Activated CD4-positive, alpha-beta memory T cell treated with anti-CD3 and anti-CD28 coated beads for 36 hours (primary cell): ENCODE measurements at places on chromosomes 4 and X.
A peak's percentile ranks its signal among the peaks of the same experiment; 100 is the strongest.

DNA sequence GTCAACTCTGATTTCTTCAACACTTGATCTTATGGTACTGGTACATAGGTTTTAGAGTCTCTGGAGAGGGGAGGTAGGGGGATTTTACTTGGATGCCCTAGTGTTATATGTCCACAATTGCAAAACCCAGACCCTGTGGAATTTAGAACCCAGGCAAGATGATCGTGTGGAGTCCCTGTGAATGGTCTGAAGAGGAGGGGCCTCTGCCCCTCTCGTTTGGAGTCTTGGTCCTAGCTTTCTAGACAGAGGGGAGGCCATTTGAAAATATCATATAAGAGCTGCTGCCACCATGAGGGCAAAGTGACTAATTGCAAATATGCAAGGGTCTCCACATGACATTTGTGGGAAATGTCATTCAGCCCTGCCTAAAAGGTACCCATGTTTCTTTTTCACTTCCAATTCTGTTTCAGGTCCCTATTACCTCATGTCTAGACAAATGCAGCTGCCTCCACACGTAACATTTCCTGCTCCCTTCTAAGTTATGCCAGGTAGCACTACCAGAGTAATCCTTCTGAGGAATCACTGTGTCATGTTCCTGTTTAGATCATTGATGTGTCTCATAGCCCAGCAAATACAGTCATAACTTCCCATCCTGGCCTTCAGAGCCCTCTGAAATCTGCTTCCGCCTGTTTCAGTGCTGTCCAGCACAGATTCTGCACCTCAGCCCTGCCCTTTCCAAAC, 126.8 kb downstream of the KLHL8 start:
- peak; percentile 50 for DNase-seq
- H3K27ac ChIP-seq = peak overlapping the region; percentile 71
- peaks cover 5% of the 10 kb centered on the region for H3K36me3 ChIP-seq
- no peaks in the 10 kb centered on the region for H3K27me3 ChIP-seq
- no peak overlapping the region for H3K4me3 ChIP-seq

- H3K4me1 ChIP-seq = peaks cover 6% of the 10 kb centered on the region
- H3K27me3 ChIP-seq = no peaks in the 10 kb centered on the region
- no peak overlapping the region for H3K27ac ChIP-seq
- peaks cover 35% of the 10 kb centered on the region for H3K36me3 ChIP-seq
Observed at GRCh38 chr4:4455210-4455865, 68.4 kb downstream of the NSG1 start.

DNA sequence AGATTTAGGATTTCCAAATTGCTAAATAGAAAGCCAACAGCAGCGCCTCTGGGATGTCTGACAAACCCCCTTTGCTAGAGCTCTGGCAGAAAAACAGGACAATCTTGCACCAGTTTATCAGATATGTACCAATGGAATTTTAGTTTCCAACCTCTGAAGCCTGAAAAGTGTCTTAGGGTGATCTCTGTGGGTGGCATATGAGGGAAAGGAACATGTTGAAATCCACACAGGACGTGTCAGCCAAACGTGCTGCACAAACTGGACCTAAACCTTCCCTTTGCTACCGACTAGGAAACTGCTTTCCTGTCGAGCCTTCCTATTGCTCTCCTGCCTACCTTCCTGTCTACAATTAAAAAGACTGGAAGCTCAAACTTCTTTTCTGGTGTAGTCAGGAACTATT, 53.5 kb downstream of the REELD1 start:
- no peak for DNase-seq
- H3K4me1 ChIP-seq = no peaks in the 10 kb centered on the region
- H3K4me3 ChIP-seq = no peak overlapping the region
- no peaks in the 10 kb centered on the region for H3K36me3 ChIP-seq
- no peak overlapping the region for H3K27ac ChIP-seq

DNA sequence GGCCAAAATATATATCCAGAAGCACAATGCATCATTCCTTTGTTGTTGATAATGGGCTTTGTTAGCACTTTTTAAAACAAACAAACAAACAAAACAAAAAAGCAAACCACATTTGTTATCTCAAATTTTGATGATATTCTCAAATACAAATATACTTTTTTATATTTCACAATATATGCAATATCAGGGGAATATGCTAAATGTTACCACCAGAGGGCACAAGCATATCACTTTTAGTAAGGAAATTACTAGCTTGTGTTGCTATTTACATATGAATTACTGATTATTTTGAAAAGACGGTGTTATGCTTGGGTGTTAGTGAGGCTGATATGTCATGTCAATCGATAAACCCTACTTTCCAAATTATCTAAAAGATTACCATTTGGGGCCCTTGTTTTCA, 29.1 kb downstream of the RIPPLY1 start:
- H3K27me3 ChIP-seq = no peaks in the 10 kb centered on the region
- no peaks in the 10 kb centered on the region for H3K36me3 ChIP-seq
- H3K4me1 ChIP-seq = no peaks in the 10 kb centered on the region
- no peak overlapping the region for H3K4me3 ChIP-seq
- no peak overlapping the region for H3K27ac ChIP-seq
- no peak for DNase-seq

GRCh38 chrX:125203737-125204578, 115.7 kb upstream of the TEX13C start:
- peaks cover 30% of the 10 kb centered on the region for H3K27me3 ChIP-seq
- no peak overlapping the region for H3K27ac ChIP-seq
- DNase-seq = peak; percentile 18
- peaks cover 17% of the 10 kb centered on the region for H3K4me1 ChIP-seq
- H3K36me3 ChIP-seq = no peaks in the 10 kb centered on the region
